Astrocyte (in vitro differentiated cells and primary cell): ENCODE measurements at places on chromosomes 2 and 18.
A peak's percentile ranks its signal among the peaks of the same experiment; 100 is the strongest.

DNA sequence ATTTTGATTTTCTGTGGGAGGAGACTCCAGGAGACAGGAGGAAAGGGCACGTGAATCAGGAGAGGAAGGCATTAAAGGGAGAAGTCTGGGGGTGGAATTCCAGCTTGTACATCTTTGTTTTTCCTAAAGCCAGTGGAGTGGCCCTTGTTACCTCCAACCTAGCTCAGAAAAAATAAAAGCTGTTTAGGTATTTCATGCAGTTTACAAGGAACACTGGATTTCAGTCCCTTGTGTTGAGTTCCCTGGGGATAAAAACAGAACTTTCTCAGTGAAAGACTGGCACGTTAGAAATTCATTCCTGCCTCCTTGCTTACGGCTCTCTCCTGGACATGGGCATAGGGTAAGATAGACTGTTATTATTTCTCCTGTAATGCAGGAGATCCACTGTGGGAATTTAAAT is 170.2 kb downstream of the ZEB2 start:
- DNase-seq, result no peak

DNA sequence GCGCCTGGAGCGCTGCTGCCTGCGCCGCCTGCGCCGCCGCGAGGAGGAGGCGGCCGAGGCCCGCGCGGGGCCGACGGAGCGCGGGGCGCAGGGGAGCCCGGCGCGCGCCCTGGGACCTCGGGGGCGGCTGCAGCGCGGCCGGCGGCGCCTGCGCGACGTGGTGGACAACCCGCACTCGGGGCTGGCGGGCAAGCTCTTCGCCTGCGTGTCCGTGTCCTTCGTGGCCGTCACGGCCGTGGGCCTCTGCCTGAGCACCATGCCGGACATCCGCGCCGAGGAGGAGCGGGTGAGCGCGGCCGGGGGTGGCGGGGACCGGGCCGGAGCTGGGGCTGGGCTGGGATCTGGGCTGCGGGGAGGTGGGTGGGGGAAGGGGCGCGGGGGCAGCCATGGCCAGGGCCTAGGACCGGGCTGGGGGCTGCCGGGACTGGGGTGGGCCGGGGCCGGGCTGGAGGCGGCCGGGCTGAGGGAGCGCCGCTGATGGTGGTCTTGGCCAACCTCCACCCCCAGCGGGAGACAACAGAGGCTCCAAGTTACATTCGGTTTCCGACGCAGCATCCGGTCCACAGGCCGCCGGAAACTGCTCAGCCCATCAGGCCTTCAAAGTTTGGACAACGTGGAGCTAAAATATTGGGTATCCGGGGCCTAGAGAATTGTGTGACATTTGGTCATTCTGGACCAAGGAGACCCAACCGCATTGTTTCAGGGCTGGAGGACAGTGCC is 66.4 kb downstream of the KCNG2 start:
- no peak for DNase-seq

DNA sequence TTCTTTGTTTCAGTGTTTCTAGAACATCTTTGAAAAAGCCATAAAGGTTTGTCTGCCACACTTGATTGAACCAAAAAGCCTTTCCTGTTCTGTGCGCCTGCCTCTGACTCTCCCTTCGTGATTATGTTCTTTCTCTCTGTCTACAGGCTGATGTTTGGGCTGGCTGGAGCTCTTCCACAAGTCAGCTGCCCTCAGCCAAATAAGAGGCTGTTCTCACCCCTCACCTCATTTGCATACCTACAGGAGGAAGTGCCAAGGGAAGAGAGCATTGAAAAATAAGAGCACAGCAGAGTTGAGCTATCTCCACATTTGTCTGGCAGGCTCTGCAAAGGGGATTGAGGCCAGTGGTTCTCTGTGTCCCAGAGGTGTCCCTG is 15.8 kb downstream of the INPP5D start:
- no peak for DNase-seq

DNA sequence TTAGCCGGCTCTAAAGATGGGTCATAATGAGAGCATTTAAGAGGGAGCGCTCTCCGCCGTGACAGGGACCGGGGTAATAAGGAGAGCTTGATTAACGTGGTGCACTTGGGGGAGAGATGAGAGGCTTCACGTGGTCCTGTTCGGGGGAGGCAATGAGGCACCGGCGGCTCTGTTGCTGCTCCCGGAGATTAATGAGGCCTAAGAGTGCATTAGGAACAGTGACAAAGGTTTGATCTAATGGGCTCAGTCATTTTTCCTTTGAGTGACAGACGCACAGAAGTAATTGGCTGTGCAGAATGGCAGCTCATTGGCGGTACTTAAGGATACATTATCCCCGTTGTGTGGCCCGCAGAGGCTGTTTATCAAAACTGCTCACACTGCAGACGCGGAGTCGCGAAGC is 250.7 kb downstream of the GBX2 start:
- DNase-seq, result no peak

DNA sequence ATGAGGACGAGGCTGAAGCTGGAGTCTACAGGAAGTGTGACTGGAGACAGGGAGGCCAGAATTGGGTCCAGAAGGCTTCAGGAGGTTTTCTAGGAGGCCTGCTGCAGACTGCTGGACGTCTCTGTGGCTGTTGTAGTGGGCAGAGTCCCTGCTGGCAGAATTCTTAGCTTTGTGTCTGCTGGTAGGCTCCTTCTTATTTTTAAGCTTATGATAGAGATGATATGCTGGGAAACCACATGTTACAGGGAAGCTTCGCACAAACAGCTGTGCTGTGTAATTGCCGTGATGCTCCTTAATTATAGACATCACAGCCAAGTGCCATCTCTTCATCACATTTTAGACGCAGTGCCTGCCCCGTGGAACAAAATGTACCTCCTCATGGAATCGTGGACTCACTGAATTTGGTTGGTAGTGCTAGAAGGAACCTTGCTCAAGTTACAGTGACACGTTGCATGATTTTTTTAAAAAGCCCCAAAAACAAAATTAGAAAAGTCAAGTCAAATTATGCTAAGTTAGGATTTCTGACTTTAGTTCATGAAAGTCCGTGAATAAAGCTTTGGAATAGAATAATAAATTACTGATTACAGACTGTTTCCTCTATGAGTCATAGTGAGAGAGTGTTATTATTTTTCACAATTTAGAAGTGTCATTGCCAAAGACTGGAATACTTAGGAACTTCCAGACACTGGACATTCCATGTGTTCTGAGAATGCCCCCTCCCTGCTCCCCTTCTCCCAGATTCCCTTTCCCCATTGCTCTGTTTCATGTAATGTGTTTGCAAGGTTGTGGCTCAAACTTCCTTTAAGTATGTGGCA is 144.1 kb downstream of the FHOD3 start:
- peak; percentile 90 for DNase-seq

DNA sequence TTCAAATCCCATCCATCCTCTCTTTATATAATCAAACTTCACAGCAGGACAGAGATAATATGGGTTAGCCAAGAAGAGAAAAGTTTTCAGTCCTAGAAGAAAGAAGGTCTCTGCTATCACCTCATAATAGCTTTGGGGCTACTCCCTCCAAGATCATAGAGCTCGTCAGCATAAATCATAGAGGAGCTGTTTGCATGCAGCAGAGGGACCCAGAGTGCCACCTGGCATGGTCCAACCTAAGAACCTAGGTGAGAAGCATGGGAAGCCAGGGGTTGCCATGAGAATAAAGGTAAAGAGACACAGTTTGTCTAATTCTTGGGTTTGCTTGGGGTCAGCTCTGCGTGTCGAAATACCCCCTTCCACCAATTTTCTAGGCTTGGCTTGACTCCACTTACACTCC is 87.1 kb upstream of the CYP1B1 start:
- no peak for DNase-seq

DNA sequence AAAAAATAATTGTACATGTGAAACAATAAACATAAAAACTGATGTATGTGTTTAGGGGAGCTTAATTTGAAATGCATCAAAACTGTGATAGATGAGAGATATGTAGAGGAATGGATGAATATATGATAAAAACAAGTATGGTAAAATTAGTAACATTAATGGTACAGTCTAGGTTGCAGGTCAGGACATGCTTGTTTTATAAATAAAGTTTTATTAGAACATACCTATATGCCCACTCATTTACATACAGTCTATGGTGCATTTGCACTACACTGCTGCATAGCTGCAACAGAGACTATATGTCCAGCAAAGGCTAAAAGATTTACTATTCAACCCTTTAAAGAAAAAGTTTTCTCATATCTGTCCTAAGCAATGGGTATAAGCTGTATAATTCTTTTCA is 236.6 kb upstream of the CCDC68 start:
- DNase-seq, result no peak

DNA sequence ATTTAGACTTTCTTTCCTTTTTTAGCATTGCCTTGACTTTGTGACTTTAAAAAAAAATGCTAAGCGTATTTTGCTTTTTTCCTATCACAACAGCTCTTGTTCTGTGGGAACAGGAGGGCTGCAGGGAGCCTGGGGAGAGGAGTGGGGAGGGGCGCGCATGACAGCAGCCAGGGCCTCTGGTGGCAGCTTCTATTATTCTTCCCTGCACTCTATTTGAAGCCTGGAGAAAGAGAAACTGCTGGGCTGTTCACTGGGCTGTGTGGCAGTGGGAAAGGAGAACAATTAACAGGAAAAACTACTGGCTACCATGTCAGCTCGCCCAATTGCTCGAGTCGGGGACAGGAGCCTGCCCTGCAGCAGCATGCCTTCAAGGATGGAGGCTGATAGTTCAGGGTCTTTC is 119.0 kb upstream of the ZBTB14 start:
- DNase-seq, result no peak

DNA sequence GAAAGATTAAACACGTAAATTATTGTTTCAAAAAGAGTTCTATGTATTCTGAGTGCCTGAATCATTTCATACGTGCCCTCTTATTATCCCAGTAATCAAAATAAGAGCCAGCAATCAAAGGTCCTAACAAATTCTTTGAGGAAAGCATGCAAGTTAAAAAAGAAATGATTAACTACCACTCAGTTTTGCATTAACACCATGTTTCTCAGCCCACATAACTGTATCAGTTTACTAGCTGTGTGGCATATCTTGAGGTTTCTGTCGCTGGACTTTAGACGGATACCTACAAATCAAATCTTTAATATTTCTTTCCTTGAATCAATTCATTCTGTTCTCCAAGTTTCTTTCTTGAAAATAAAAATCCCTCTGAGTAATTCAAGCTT is 668.9 kb upstream of the CHAC2 start:
- DNase-seq, result no peak

GRCh38 chr2:103004426-103004942 is 242.7 kb downstream of the TMEM182 start:
- DNase-seq, result no peak

- DNase-seq, result no peak
Measured at GRCh38 chr2:134861173-134861572, 22.8 kb downstream of the ACMSD start.

GRCh38 chr2:128781585-128782385 is 463.1 kb upstream of the HS6ST1 start:
- DNase-seq, result no peak

GRCh38 chr2:28390746-28391563 is 1.7 kb upstream of the FOSL2 start:
- DNase-seq, result peak; percentile 88

GRCh38 chr2:26305540-26305939 is 40.4 kb upstream of the SELENOI start:
- no peak for DNase-seq

GRCh38 chr2:215904101-215904500 is 109.2 kb downstream of the MREG start:
- DNase-seq, result peak; percentile 86

GRCh38 chr2:222915092-222915957 is 54.5 kb downstream of the ACSL3 start:
- DNase-seq, result no peak

DNA sequence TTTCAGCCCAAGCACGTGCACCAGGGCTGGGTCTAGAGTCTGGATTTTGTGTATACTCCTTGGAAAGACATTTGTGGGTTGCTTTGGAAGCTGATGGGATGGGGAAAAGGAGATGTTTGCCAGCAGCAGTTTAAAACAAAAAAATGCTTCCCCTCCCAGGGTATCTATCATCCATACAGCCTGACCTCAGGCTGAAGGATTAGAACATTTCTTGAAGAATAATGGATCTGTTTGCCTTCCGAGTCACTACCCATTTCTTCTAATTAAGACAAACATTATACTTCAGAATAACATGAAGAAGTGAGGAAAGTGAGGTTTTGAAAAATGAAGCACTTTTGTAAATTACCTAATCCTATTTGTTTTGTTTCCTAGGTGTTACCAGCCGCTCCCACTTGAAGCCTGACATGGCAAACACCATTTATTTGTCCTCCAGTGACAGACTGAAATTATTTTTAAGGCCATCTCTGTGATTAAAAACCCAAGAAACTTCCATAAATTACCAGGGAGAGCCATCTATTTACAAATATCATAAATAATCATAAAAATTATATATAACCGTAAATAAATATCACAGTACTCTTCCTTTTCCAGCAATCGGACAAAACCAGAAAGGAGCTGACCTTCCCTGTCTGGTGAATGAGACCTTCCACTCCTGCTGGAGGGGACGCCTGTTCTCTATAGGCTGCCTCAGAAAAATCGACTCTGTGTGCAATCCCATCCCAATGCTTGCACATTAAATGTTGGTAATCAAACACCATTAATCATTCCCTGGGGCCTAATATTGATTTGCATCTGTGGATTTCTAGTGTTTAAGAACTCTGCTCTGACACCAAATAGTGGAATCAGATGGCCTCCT is 106.8 kb downstream of the C1D start:
- no peak for DNase-seq

GRCh38 chr2:30134582-30134981 is 12.2 kb upstream of the YPEL5 start:
- DNase-seq, result no peak

DNA sequence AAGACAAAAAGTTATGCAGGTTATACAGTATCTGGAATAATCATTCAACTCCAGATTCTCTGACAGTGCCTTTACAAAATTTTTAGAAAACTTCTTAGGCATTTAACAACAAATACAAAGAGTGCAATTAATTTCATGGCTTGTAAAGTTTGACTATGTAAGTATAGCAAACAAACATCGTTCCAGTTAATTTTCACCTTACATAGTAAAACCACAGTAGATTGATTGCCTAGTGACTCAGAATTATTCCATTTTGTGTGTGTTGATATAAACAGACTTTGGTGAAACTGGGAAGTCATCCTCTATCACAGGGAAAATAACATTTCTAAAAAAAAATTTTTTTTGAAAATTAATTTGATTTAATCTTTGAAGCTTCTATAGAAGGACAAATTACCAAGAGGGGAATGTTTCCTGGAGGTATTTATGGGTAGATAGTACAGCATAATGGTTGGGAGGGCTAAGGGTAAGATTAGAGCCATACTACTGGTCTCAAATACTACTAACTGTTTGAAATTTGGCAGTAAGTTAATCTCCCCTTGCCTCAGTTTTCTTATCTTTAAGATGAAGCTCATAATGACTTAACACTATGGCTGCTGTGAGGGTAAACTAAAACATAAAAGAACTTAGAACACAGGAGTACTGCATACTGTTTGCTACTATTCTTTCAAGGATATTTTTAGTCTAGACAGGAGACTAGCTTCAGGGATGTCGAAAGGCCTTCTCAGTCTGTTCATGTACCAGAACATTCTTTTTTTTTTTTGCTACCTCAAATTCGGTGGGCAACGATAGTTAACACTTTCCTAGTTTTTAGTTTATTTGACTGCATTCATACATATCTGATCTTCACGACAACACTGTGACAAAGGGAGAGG is 19.6 kb downstream of the NDUFAF7 start:
- DNase-seq, result peak; percentile 19

GRCh38 chr2:240935103-240935876 is 29.2 kb downstream of the CROCC2 start:
- no peak for DNase-seq

- DNase-seq, result peak; percentile 61
Measured at GRCh38 chr2:223943561-223944008, 1.6 kb downstream of the WDFY1 start.
